ENCODE measurements at places on chromosomes 7 and 10. TPM values are rescaled to one million over a fixed set of nuclear protein-coding genes. Genes with fewer than 3 reads are reported as not detected.

- no peak for DNase-seq
Measured at GRCh38 chr7:41107938-41108448, 594.9 kb downstream of the INHBA start.

DNA sequence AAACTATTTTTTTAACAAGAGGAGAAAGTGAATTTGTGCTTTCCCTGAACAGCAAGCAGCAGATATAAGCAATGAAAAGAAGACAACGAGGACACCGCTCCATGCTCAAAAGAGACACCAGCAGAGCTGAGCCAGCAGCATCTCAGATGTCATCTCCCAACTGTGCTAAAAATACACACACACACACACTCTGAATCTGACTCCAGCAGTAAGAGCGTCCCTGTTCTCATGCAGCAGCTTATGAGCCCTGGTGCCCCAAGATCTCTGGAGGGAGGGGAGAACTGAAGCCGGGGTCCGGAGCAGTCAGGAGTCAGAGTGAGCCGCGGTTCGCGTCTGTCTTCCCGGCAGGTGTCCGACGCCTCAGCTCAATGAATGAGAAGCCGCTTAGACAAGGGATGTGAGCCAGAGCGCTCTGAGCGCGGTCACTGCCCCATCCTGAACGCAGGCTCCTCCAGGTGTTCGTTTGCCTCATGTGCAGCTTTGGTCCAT lies 49.2 kb downstream of the SVIL start:
- DNase-seq = no peak

DNA sequence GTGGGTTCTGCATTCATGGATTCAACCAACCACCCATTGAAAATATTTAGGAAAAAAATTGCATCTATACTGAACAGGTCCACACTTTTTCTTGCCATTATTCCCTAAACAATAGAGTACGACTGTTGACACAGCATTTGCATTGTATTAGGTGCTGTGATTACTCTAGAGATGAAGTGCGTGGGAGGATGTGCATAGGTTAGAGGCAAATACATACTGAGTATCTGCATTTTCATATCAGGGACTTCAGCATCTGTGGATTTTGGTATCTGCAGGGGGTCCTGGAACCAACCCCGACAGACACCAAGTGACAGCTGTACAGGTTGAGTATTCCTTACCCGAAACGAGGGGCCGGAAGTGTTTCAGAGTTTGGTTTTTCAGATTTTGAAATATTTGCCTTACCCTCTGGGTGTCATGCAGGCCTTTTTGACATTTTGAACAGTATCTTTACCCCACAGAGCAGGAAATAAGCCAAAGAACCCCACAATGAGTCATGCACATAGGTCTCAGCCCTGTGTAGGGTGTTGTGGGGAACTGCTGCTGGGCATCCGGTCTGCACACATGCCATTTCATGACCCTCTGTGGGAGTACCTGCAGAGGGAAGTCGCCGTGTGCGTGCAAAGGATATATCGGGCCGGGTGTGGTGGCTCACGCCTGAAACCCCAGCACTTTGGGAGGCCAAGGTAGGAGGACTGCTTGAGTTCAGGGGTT lies 14.5 kb downstream of the NUDT5 start:
- no peak for DNase-seq

DNA sequence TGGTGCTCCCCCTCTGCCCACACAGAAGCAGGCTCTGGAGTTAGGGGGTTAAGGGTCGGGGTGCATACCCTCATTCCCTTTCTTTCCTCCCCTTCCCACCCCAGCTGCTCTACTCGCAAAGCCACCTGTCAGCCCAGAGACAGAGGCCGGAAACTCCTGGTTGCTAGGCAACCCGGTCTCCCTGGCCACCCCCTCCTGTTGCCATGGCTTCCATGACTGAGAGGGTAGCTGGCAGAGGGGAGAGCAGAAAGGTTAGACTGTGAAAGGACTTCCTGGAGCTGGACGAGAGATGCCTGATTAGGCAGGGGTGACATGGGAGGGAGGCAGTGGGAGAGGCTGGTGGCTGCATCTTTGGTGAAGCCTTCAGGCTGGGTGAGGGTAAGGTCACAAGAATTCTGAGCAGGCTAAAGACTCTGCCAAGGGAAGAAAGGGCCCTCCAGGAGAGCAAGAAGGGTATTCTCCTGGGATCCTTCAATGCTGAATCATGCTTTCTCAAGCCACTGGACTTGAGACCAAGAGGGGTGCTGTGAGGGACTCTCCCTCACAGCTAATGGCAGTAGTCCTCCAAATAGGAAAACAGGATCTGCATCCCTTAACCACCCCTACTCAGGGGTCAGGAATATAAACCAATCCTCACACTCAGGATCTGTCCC lies 5.4 kb downstream of the PSD start:
- no peak for DNase-seq

- no peak for DNase-seq
Measured at GRCh38 chr7:98557538-98558031, 59.5 kb upstream of the NPTX2 start.

The NPC1L1 gene
- 3.3 TPM for polyA plus RNA-seq
